ENCODE measurements at places on chromosomes 5 and 9.

- DNase-seq: no peak
Measured at GRCh38 chr5:116248432-116248831, 163.6 kb downstream of the COMMD10 start.

DNA sequence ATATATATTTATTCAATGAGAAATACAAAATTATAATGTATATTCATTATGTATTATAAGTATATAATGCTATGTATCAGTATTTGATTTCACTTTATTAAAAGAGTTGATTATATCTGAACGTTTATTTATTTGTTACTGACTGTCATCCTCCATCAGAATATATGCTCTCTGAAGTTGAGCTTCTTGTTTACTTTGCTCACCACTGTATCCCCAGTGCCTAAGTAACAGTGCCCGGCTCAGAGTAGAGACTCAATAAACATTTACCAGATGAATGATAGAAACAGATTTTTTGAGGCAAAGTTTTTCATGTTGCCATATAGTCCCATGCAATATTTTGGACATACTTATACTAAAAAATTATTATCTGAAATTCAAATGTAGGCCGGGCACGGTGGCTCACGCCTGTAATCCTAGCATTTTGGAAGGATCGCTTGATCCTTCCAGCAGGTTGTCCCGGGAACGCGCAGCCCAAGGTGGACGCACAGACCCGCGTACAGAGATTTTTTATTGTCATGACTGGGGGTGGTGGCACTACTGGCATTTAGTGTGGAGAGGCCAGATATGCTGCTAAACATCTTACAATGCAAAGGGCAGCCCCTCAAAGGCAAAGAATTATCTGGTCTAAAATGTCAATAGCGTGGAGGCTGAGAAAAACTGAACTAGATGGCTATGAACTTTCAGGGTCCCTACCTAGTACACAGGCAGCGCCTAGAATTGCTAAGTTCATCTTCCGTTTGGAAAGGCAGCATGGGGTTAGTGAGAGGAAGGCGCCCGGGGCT, 761 bp upstream of the DNAJC25 start:
- DNase-seq: no peak

DNA sequence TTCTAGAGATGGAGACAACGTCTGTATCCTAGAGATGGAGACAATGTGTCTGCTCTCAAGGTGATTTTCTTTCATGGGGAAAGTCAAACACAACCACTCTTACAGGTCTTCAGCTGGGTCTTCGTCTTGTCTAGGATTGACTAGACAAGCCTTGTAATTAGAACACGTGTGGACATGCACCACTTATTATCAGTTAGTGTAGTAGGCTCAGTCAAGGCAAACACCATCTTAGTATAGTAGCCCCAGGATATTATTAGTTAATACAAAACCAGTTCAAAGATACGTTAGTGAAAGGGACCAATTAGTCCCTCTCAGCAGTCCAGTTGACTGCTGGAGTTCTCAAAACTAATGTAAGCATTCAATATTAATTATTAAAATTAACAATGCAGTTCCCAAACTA, 15.1 kb upstream of the CCL28 start:
- no peak for DNase-seq

DNA sequence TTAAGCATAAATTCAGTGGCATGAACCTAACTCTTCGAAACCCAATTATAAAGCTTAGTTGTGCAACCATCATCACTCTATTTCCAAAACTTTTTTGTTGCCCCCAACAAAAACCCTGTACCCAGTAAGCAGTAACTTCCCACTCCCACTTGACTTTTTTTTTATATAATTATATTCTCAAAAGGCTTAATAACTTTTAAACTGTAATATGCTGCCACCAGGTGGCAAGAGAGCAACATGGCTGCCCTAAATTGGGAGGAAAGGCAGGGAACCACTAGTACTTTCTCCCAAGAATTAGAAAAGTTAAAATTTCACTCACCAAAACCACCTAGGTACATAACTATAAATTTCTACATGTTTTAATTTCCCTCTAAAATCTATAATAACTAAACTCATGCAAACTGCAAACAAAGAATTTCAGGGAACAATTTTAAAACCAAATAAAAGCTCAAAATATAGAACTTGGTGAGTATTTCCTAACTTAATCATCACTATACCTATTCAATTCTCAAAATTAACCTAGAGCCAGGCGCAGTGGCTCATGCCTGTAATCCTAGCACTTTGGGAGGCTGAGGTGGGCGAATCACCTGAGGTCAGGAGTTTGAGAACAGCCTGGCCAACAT, 50.2 kb upstream of the RNF38 start:
- DNase-seq: peak; percentile 13

DNA sequence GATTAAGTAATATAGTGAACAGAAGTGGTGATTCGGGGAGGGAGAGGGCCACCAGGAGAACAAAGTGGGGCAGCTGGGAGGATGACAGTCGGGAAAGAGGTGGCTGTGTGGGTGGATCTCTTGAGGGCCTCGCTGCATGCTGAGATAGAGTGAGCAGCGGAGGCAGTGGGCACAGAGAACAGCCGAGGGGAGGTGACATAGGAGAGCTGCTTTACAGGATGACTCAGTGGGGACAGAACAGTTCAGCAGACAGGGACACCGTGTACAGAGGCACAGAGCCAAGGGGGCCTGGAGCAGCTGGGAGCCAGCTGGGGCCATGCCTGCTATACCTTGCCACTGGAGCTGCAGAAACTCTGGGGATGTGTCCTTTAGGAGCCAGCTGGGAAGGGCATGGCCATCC, 273.9 kb downstream of the GADD45G start:
- no peak for DNase-seq

DNA sequence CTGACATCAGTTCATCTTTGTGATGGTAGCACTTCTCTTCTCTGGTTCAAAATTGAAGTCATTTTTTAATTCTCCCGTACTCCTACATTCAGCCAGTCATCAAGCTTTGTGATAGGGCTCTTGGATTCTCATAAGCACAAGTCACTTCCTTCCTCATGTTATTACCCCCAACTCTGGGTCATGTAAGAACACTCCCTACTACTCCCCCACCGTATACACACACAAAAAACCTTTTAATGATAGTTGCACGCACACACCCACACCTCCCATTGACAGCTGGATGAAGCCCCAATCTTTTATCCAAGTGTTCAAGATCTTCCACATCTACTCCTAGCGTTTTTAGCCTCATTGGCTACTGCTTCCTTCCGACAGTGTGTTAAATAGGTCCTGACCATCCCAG, 16.8 kb downstream of the KDM3B start:
- DNase-seq: no peak

- DNase-seq: no peak
Measured at GRCh38 chr9:14081745-14082144, 232.2 kb downstream of the NFIB start.

GRCh38 chr5:25763781-25764180, 1119.0 kb upstream of the CDH10 start:
- no peak for DNase-seq

DNA sequence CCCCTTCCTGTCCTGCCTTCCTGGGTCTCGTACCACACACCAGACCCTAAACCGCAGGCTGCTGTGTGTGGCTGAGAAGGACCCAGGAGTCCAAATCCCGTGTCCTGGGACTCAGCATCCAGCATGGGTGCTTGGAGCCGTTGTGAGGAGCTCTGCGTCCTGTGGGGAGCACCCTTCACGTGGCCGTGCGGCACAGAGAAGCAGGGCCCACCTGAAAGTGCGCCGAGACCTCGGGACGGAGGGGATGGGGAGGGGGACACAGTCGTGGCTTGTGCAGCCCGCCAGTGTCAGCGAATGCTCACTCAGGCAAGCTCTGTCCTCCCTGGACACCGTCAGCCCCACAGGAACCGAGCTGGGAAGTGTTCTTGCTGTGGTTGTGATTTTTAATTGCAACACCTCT, 244.6 kb downstream of the CACNA1B start:
- DNase-seq: no peak

DNA sequence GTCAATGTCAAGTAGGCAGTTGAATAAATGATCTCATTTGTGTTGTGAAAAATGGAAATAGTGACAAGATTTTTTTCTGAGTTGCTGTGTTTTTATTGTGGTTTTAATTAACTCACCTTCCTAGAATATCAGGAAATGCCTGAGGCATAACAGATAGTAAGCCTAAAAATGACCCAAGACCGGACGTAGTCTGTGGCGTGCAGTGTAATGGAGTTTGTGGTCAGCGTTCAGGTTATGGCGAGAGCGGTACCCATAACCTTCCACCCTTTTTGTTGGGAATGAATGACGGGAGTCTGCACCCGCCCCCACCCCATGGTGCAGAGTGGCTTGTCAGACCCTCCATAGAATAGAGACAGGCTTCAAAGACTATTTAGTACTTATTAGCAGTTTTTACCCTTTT, 119.3 kb downstream of the GALNT10 start:
- peak; percentile 76 for DNase-seq

DNA sequence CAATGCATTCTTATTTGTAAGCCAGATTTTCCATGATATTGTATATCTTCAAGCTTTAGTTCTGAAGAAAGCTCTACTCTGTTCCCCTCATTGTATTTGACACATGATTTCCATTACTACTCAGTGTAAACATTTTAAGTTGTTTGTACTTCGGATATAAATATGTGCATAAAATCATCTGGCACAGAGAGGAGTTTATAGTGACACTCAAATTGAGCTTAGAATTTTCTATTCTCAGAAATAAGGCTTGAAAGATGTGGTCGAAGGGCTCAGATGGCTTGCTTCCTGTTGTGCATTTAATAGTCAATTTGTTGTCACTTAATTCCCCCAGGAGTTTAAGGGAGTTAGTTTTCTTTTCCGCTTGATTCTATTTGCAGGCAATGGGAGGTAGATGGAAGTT, 88.8 kb downstream of the PPIC start:
- no peak for DNase-seq

DNA sequence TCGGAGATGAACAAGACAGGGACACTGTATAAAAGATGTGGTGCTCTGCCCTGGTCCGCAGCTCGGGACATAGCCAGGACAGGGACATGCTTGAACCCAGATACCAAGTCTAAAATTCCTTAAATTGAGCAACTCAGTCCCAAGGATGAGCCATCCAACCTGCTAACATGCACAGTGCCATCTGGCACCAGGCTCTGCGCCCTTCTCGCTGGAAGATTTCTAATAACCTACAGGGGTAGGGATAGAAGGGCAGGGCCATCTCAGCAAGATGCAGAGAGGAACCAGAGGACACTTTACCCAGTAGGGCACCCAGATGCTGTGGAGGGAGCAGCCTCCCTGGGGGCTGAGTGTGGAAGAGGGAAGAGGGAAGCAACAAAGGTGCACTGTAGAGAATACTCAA, 60.1 kb downstream of the SEMA4D start:
- DNase-seq: no peak

All from A172 (cell line).